ENCODE measurements at places on chromosomes 5 and 9.

DNA sequence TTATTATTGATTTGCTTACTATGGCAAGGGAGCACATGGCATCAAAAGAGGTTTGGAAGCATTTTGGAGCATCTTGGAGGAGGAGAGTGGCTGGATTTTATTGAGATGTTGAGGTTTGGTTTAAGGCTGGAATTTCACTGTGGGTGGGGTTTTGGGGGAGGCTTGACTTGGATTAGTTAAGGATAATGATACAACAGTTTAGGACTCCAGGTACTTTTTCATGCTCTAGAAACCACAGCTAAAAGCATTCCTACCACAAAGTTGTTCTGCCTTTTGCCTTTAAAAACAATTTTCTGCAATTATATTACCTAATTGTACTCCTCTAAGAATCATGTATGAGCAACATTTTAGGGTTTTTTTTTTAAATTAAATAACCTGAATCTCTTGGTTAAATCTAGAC, 5.0 kb downstream of the GCNT4 start:
- DNase-seq: no peak

DNA sequence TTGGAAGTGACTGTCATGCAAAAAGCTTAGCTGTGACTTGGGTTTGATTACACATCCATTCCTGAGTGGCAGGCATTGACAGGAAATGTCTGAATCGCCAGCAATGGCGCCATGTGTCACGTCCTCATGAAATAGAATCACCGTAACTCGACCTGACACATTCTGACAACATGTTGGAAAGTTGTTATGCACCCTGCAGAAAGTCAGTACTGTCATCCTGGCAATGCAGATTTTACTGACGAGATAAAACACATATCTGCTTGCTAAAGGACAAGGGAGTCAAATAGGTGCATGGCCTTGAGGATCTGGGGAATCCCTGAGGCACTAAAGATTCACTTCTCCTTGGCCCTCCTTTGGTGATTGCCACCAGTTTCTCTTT, 344.2 kb downstream of the SPATA31D1 start:
- no peak for DNase-seq

- no peak for DNase-seq
Observed at GRCh38 chr9:127221695-127222094, 42.9 kb upstream of the GARNL3 start.

GRCh38 chr5:44225231-44226160, 163.7 kb downstream of the FGF10 start:
- no peak for DNase-seq

GRCh38 chr9:10268531-10269485, 344.0 kb downstream of the PTPRD start:
- DNase-seq: no peak

- peak; percentile 79 for DNase-seq
Observed at GRCh38 chr5:39186722-39187539, 32.4 kb downstream of the FYB1 start.

- no peak for DNase-seq
Observed at GRCh38 chr5:56412601-56413379, 179.7 kb upstream of the ANKRD55 start.

DNA sequence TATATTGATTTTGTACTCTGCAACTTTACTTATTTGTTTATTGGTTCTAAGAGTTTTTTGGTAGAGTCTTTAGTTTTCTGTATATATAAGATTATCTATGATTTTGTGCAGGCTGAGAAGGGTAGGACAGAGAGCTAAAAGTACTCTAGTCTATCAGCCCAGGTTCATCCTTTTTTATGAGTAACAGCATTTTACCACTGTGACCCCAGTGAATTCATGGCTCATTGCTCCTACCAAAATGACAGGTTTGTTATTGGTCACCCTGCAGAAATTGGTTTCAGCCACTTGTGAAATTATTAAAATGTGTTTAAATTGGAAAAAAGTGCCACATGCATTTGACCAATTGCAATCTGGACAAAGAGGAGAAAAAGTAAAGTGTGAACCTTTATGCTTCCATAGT, 421.4 kb upstream of the DAB2 start:
- no peak for DNase-seq

- DNase-seq: no peak
Observed at GRCh38 chr9:76610011-76610352, 151.0 kb downstream of the GCNT1 start.

GRCh38 chr9:135281791-135282737, 194.6 kb downstream of the OLFM1 start:
- DNase-seq: peak; percentile 9

DNA sequence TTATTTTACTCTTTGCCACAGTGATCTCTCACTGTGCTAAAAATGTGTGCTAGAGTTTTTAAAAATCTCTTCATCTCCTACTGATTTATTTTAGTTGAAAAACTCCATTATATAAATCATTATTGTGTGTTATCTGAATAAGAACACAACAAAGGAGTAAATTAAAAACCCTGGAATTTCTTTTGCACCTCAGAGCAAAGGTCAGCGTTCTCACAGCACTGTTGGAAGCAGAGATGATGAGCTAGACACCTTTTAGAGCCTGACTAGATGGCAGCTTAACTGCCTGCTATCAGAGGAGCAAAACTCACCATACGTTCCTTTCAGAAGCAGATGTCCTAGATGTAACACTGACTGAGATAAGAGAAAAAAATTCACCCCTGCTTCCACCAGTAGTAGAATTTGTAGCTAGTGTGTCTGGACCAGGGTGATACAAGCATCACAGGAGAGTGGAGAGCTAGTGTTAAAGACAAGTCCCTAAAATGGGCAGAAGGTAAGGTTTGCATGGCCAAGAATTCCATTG, 147.1 kb downstream of the ENTREP1 start:
- DNase-seq: no peak

GRCh38 chr9:84300271-84300670, 40.3 kb downstream of the SLC28A3 start:
- no peak for DNase-seq

DNA sequence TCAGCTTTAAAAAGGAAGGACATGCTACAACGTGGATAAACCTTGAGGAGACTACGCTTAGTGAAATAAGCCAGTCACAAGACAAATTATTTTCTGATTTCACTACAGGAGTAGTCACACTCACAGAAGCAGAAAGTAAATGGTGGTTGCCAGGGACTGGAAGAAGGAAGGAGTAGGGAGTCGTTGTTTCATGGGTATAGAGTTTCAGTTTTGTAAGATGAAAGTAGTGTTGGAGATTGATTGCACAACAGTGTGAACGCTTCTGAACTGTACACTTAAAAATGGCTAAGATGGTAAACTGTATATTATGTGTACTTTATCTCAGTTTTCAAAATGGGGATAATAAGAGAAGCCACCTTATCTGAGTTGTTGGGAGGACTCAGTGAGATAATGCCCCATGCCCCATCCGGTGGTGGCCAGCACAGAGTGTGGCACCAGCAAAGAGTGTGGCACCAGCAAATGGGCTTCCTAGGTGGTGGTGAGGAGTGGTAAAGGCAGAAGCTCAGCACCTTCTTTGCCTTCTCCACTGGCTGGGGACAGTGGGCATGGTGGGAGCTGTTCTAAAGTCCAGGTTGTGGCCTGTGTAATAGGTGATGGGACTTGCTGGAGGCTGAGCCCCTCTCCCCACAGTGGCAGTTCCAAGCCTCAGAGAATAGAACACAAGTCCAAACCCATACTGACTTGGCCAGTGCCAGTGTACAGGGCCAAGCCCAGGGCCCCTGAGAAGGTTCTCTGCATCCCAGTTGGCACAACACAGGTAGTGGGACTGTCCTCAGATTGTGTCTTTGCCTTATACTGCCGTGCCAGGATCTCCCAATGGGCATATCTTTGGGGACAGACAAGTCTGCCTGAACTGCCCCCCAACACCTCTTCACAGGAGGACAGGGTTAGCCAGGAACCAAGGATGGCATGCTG, 4.4 kb downstream of the SLC22A4 start:
- no peak for DNase-seq

GRCh38 chr9:116271340-116271739, 117.7 kb downstream of the PAPPA start:
- DNase-seq: no peak

DNA sequence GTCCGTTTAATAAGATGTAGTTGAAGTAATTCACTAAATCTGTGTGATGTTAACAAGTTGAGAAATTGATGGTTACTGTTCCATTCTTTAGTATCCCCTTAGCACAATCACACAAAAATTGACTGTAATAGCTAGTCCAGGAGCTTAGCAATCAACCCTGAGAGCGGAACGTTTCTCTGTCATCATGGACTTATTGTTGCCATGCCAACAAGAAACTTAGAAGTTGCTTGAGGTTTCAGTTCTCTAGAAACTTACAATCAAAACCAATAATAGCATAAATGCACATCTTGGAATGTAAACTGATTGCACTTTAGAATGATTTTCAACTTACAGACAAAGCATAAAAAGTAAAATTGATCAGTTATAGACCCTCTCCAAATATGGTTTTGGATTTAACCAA, 125.4 kb upstream of the ANKH start:
- DNase-seq: no peak

DNA sequence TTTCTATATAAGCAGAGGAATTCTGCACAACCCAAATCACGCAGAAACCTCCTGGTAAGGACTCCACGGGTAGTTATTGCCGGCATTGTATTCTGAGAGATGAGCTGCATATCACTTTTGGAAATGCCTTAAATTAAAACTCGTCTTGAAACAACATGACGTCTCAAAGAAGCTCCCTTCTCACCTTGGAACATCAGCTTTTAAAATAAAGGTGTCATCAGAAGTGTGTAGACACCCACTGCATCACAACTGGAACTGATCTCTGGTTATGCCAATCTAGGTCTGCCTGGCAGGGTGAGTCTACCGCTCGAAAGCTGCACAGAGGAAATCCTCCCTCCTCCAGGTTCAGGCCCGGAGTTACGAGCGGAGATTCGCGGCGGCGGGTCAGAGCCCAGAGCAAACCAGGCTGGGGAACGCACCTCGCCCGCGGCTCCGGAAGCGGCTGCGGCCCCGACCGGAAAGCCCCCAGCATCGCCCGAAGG, 974 bp upstream of the SLC12A2 start:
- DNase-seq: no peak

- DNase-seq: no peak
Observed at GRCh38 chr5:82169892-82170291, 108.3 kb downstream of the RPS23 start.

DNA sequence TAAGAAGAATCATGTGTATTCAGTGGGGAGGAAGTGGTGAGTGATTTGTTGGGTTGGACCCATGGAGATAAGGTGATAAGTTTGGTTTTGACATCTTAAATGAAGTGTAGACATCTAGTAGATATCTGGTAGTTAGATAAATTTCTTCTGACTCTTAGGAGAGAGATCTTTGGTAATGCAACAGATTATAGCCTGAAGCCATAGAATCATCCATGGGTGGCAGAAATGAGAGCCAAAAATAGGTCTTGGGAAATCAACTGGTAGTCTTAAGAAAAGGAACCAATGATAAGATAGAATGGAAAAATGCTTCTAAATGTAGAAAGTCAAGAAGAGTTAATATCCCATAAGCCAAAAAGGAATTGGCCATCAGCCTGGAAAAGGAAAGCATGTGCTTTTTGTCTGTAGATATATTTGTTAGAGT, 532.7 kb upstream of the GRAMD2B start:
- no peak for DNase-seq

- no peak for DNase-seq
Observed at GRCh38 chr9:32955655-32956478, 45.6 kb downstream of the APTX start.

- no peak for DNase-seq
Observed at GRCh38 chr5:42719034-42719433, 37.6 kb upstream of the CCDC152 start.

- DNase-seq: no peak
Observed at GRCh38 chr5:111954516-111955395, 197.8 kb upstream of the NREP start.

DNA sequence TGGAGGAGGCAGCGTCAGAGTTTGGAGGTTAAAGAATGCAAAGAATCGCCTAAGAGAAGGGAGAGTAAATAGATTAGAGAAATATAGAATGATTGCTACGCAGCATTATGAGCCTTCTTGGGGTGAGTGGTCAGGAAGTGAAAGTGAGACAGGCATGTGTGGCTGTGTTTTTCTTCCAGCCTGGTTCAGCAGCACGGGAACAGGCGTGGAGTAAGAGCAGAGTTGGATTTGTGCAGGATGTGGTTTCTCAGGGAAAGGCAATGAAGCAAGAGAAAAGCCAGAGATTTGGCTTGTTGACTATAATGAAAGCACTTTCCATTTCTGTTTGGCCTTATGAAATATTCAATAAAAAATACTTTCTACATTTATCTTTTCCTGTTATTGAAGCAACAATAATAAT, 34.3 kb upstream of the FRMD3 start:
- no peak for DNase-seq

GRCh38 chr5:122500245-122501088, 188.4 kb downstream of the SNCAIP start:
- no peak for DNase-seq

GRCh38 chr5:147487031-147487750, 22.7 kb downstream of the DPYSL3 start:
- DNase-seq: no peak

DNA sequence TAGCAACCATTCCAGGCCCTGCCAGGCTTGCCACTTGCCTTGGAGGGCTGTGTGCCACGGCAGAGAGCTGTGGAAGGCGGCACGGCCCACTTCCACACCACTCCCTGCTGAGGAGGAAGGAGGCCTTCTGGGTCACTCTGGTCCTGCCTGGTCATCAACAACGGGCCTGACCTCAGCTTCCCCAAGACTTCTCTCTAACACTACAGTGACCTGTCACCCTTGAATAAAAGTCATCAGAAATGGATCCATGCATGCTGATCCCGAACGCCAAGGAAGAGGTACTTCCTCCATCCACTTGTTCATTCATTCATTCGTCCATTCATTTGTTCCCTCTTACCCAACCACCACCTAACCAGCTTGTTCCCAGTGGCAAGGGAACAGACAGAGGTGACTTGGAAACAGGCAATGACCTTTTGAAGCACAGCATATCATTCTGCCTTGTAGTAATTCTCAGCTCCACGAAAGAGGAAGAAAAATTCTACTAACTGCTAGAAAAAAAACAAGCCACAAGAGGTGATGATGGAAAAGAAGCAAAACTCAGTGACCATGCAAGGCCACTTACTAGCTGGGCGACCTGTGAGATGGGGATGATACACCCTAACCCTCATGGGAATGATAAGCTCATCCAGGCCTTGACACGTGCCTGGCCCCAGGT, 58.6 kb downstream of the STK10 start:
- DNase-seq: no peak

DNA sequence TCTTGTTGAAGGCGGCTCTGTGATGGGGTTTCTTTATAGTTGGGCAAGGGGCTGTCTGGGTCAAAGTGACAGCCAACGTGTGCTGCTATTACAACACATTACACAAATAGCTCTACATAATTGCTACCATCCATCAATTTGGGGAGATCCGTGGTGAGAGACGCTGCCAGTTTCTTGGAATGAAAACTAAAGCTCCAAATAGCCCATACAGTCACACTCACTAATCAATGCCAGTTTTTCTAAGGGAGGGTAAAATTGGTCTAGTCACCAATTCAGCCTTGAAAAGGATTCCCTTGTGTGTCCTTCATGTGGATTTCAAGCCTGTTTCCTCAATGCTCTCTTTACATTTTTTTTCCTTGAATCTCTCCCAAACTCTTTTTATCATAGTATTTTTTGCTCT, 343.3 kb upstream of the KLF4 start:
- no peak for DNase-seq

GRCh38 chr5:160480652-160481051, 59.0 kb downstream of the PTTG1 start:
- DNase-seq: no peak

- DNase-seq: no peak
Observed at GRCh38 chr5:1881098-1881572, 1.6 kb downstream of the IRX4 start.

- no peak for DNase-seq
Observed at GRCh38 chr5:102545175-102545574, 46.4 kb upstream of the SLCO6A1 start.

GRCh38 chr5:156240414-156240813, 86.5 kb upstream of the SGCD start:
- no peak for DNase-seq

Data from stimulated activated naive CD4-positive, alpha-beta T cell (primary cell).